ENCODE measurements at places on chromosomes 11 and 22.

- no peak for DNase-seq
Measured at GRCh38 chr22:46742576-46743221, 4.6 kb upstream of the CERK start.

DNA sequence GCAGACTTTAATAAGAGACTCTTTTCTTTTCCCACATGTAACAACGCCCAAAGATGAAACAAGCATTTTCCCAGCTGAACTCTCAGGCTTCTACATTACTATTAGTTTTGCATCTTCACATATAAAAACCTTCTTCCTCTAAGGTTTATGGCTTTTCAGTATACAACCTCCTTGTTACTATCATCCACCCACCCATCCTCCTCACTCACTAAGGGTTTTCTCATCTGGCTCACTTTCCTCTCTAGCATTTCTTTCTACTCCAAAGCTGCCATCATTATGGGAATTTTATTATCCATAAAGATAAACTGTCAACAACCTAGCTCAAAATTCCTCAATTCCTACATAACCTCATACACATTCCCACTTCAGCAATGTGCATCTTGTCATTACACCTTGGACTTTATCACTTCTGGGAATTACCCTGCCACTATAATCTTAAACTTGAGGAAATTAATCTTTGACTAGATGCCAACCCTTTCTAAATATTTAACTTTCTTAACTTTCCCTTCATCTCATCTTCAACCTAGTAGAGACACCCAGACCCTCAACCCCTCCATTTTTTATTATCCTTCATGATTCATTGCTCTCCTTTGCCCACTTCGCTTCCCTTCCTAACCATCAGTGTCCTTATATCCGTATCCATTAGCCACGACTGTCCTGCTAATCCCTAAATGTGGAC is 30.9 kb downstream of the MTMR2 start:
- DNase-seq: no peak

- no peak for DNase-seq
Measured at GRCh38 chr22:19707347-19708290, 6.7 kb upstream of the SEPTIN5 start.

GRCh38 chr11:64316672-64317324 is 561 bp downstream of the TRMT112 start:
- DNase-seq: peak; percentile 39

DNA sequence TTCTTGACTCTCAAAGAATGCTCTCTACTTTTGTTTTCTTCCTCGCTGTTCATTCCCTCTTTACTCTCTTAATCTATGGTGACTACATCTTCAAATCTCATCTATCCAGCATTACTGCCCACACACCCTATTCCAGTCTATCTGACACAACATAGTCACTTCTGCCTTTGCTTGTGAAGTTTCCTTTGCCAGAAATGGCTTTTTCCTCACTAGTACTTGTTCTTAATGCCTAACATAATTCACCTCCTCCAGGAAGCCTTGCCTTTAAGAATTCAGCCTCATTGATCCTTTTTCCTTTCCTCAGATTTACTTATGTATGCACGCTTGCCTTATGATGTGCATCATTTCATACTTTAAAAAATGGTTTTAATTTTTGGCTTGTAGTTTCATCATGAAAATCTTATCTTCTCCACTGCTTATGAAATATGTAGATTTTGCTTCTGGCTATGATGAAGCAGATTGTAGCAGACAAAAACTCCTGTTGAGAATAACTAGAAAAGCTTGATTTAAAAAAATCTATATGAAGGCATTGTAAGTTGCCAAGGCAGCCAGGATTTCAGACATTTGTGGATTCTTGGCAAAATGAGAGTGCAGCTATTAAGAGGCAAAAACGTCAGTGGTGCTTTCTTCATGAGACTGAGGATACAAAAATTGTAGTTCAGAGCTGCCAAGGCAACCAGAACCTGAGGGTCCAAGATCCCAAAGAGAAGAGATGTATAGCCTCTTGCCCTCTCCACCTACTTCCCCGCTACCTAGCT is 31.8 kb downstream of the RNF169 start:
- no peak for DNase-seq

DNA sequence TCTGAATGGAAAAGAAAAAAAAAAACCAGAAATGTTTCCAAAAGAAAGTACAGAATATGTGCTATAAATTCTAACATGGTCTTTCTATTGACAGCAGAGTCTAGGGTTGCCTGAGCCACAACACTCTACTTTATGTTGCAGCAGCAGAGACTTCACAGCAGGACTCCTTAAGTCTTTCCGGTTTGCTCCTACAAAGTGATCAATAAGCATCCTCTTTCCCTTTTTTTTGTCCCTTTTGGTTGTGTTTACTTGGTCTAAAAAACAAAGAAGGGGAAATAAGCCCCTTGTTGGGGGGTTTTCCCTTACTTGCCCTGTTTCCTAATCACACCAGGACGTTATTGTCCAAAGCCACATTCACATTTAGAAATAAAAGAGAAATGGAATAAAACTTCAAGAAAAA is 163.1 kb upstream of the MPPED2 start:
- no peak for DNase-seq

- no peak for DNase-seq
Measured at GRCh38 chr11:1622086-1622485, at the start of gene KRTAP5-4. KRTAP5-4 (minus strand) TSS chr11:1622138; CDS start chr11:1622093, 45 bp downstream.

DNA sequence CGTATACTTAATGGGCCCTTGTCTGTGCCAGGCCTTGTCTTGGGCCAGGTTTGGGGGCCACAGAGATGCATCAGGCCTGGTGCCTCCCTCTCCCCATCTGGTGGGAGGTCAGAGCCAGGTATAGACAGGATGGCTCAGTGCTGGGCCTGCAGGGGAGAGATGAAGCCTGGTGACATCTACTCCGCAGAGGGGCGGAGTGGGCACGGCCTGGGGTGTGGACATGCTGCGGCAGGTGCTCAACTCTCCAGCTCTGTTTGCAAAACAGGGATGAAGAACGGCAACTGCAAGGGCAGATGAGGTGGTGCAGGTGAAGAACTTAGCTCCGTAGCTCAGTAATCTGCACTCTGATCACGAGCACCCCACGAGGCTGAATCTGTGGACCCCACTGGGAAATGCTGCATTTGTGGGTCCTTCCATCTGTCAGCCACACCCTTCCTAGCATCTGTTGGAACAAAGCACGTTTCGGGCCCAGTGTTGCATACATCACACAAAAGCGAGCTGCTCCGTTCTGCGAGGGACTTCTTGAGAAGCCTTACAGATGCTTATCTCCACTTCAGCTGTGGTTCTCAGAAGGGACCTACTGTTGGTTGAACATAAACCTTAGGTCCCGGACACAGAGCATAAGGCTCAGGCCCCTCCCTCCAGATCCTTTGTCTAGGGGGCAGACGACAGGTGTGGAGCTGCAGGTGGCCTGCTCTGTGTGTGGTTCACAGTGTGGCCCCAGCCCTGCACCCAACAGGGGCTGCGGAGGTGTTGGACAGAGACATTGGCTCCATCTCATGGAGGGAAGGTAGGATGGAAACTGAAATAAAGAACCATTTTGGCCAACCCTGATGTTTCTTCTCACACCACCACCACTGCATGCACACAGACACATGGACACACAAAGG is 78.3 kb downstream of the LRRC32 start:
- no peak for DNase-seq

- DNase-seq: no peak
Measured at GRCh38 chr11:91365986-91366585, 858.5 kb upstream of the FAT3 start.

DNA sequence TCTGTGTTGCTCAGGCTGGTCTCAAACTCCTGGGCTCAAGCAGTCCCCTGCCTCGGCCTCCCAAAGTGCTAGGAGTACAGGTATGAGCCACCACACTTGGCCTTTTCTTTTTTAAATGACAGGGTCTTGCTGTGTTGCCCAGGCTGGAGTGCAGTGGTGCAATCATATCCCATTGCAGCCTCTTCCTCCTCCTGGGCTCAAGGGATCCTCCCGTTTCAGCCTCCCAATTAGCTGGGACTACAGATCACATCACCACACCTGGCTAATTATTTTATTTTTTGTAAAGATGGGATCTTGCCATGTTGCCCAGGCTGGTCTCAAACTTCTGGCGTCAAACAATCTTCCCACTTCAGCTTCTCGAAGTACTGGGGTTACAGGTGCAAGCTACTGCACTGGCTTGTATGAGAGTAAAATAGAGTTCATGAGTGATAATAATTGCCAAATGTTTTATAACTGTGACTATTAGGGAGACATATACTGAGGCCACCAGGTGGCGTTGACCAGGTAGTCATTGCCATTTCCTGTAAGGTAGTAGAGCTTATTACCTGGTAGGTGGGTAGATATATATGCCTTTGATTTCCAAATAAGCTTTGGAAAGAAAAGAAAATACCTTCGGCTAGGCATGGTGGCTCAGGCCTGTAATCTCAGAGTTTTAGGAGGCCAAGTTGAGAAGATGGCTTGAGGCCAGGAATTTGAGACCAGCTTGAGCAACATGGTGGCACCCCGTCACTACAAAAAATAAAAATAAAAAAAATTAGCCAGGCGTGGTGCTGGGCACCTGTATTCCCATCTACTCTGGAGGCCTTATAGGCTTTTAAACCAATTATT is 5.4 kb downstream of the FDX1 start:
- no peak for DNase-seq

DNA sequence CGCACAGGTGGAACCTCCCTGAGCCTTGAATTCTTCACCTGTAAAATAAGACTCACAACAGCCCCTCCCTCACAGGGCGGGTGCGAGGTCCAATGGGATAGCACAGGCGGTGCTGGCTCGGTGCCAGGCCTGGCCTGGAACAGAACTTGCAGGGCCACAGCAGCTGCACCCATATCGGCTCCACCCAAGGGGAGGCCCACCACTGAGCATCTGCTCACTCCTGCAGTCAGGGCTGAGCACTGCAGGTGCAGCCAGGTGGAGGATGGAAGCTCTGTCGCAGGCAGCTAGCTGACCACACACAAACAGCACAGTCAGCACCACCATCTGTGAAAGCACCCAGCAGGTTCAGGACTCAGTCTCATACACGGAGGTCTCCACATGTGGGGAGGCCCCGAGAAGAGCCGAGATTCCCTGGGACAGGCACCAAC is 19.6 kb downstream of the VPS37C start:
- DNase-seq: no peak

- DNase-seq: no peak
Measured at GRCh38 chr11:44684859-44685281, 41.9 kb upstream of the TSPAN18 start.

- no peak for DNase-seq
Measured at GRCh38 chr22:41766476-41766875, 34.0 kb upstream of the CCDC134 start.

DNA sequence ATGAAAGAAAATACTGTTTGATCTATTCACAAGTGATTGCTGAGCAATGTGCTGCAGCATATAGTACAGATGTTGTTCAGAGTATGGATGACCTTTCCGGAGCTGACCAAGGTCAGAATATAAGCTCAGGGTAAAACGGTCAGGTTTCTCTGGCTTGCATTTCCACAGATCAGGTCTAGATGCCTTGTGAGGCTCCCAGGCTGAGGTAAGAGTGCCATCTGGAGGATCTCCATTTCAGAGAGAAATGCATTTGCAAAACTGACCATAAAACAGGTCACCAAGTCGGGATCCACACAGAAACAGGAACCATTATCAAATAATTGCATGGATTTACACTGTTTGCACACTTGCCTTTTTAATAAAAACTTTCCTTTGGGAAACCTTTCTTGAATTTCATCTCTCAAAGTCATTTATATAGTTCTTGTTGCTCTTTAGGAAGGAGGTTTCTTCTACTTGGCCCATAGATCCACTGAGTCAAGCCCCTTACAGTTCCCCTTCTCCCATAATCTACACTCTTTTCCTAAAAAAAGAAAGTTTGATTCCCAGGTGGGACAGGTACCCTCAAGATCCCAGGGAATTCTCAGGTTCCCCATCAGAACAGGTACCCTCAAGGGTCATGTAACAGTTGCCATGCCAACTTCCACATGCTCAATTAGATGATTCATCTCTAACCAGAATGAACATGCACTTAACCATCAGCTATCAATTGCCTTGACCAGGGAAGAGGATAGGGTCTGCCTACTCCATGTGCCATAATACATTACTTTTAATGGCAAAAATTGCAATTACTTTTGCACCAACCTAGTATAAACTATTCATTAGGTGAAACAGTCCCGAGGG is 25.0 kb upstream of the TMPRSS5 start:
- no peak for DNase-seq

- DNase-seq: no peak
Measured at GRCh38 chr11:6888830-6889229, 3.5 kb downstream of the OR2D2 start.

GRCh38 chr11:25159341-25159740 is 662.5 kb downstream of the LUZP2 start:
- no peak for DNase-seq

DNA sequence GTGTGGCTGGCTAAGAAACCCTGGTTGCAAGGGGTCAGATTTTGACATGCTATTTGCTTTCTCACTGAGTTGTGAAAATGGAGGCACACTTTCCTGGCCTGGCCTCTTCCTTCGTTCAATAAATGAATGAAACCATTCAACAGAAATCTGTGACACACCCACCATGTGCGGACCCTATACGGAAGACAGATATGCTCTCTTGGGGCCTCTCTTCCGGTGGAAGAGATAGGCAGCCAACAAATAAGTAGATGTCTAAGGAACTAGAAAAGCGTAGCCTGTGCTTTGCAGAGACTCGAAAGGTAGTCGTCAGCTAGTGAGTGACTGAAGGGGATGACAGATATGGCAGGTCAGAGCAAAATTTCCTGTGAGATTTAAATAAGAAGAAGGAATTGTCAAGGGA is 5.3 kb downstream of the KCNQ1OT1 start:
- no peak for DNase-seq

DNA sequence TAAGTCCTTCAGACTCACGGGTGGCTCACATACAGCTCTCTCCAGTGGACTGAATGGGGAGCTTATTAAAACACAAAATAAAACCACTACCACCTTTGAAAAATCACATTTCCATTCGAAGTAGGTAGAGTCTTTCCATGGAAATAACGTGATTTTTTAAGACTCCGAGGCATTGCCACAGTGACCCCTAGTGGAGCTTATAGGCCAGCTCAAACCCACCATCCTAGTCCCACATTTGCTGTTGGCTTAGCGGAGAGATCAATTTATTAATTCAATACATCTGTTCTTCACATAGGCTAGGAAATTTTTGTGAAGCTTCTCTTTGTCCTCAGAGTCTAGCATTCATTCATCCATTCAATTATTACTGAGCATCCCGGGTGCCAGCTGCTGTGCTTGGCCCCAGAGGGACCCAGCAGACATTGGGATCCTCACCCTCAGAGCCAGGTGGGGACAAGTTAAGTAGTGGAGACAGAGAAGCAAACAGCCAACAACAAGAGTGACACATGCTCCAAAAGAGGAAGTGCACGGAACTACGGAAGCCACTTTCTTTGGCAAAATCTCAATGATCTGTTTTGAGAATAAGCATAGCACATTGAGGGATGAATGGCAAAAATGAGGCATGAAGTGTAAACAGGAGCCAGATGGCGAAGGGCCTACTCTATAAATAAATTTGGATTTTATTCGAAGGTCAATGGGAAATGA is 10.2 kb upstream of the P4HA3 start:
- DNase-seq: peak; percentile 18

- no peak for DNase-seq
Measured at GRCh38 chr11:116932181-116932580, 94.8 kb upstream of the APOA1 start.

GRCh38 chr11:48083421-48083820 is 103.1 kb downstream of the PTPRJ start:
- DNase-seq: no peak

- no peak for DNase-seq
Measured at GRCh38 chr22:49538006-49538405, 289.7 kb downstream of the BRD1 start.

Data from stimulated activated CD4-positive, alpha-beta T cell treated with anti-CD3 and anti-CD28 coated beads, Interleukin-4, amount 100 ng/mL, for 24 hours (primary cell).